Uterus (tissue), 4 donors: ENCODE measurements at places on chromosomes 16 and 17.

DNA sequence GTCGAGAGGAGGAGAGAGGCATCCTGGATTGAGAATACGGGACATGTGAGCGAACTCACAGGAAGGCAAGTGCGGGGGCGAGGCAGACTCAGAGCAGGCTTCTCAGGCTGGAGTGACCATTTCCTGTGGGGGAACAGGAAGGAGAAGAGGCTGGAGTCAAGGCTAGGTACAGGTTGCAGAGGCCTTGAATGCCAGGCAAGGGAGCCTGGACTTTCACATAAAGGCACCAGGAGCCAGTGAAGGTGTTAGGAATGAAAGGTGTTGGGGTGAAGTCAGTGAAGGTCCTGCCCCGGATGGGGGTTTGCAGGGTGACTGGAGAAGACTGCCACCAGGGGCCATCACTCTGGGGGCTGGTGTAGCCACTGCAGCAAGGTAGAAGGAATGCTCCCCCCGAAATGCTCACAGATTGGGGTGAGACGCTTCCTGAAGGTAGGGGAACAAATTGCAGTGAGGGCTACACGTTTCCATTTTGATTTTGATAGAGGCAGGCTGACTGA lies 5.3 kb upstream of the GPRC5C start:
- DNase-seq: no peak

- no peak for DNase-seq
Measured at GRCh38 chr16:31529937-31530312, 2.2 kb downstream of the AHSP start.

DNA sequence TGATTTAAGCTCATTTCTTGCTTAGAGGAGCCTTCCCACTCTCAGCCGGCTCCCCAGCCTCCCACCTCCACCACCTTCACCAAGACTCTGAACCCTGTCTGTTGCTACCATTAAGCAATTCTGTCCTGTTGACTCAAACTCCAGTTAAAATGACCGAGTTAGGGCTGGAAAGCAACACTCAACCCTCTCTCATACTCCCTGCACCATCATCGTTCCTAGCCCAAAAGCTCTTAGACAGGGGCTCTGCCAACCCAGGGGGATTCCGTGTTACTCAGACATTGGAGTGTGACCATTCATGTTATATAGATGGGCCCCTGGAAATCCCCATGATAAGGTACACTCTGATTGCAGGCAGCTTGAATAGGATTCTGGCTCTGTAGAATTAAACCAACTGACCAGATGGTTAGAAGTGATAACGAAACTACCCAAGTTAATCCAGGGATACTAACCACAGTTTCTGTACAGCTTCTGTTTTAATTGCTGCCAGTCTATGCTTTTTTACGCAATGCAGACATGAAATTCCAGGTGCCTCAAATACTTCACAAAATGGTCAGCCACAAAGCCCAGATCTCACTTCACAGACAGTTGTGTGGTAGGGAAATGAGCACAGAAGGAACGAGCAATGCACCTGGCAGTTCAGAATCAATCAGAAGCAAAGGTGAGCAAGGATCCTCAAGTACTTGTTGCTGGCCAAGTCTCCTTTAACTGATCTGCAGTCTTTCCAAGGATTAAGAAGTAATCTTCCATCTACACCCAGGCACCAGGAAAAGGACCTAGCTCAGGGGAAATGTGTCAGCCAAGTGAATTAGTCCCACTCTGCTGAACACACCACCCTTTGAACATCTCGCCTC lies 2.1 kb downstream of the SSTR2 start:
- DNase-seq: no peak

GRCh38 chr17:64382061-64382583 lies 8.5 kb downstream of the PECAM1 start:
- no peak for DNase-seq

DNA sequence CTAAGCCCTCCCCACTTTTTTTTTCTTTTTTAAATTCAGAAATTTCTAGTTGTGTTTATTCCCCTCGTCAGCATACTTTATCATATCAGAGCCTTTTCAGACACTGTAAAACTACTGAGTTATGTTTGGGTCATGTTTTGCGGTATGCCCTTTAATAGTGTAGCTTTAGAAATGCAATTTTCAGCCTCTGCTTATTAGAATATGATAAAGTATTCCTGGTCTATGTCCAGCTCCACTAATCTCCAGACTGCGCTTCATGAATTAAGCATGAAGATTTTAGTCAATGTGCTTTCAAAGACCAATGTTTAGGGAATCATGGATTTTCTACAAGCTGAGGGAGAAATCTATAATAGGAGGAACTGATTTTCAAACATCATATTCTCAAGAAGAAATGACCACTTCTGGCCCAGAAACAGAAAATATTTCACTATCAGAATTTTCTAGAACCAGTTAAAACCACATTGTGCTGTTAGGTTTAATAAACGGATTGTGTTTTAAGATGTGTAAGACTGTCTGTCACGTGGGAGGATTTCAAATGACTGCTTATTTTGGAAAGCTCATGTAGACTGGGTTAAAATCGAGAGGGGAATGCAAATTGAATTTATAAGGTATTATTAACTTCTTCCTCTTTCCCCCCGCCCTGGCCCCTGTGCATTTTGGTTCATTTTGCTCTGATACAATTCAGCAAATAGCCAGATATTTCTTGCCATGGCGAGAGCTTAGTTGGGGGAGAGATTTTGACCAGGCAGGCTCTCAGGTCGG lies 498.5 kb downstream of the WWOX start:
- no peak for DNase-seq

- DNase-seq: no peak
Measured at GRCh38 chr17:1941272-1942065, 83.7 kb downstream of the RTN4RL1 start.

GRCh38 chr16:25895380-25895779 lies 203.6 kb downstream of the HS3ST4 start:
- DNase-seq: no peak
